GM23248 (cell line): ENCODE measurements at places on chromosomes 4 and X.

GRCh38 chr4:62676962-62677361 is 1476.8 kb downstream of the ADGRL3 start:
- H3K27me3 ChIP-seq: no peaks in the 10 kb centered on the region
- DNase-seq: no peak
- H3K4me3 ChIP-seq: no peak overlapping the region

- H3K36me3 ChIP-seq: no peaks in the 10 kb centered on the region
- peak overlapping the region; percentile 99 for H3K27ac ChIP-seq
- peak; percentile 97 for DNase-seq
- H3K4me1 ChIP-seq: peaks cover 62% of the 10 kb centered on the region
These were observed 10.3 kb upstream of the CXCL2 start for GRCh38 chr4:74109116-74109869.

GRCh38 chr4:55338486-55338885 is 7.6 kb upstream of the SRD5A3 start:
- H3K36me3 ChIP-seq: no peaks in the 10 kb centered on the region
- no peak for DNase-seq
- no peak overlapping the region for H3K4me3 ChIP-seq
- no peaks in the 10 kb centered on the region for H3K4me1 ChIP-seq
- no peaks in the 10 kb centered on the region for H3K27me3 ChIP-seq

DNA sequence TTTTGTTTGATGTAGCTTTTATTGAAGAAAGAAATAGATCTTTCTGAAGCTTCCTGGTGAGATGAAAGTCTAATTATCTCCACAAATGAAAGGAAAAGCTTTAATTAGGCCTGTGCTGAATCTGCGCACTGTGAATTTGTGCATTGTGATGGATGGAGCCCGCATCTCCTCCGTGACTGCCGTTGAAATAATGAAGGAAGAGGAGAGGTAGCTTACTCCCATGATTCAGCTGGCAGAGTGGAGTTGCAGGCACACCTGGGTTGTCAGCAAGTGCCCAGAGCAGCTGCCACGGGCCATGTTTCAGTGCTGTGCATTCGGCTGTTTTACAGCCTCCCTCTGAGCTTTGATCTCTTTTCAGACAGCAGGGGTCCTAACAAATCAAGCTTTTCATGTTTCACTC is 735.3 kb upstream of the TENM3 start:
- H3K27me3 ChIP-seq: no peaks in the 10 kb centered on the region
- H3K36me3 ChIP-seq: no peaks in the 10 kb centered on the region
- H3K4me1 ChIP-seq: no peaks in the 10 kb centered on the region
- DNase-seq: no peak
- H3K4me3 ChIP-seq: no peak overlapping the region
